NCI-H1048 (cell line): ENCODE measurements at places on chromosomes 13 and 19.

DNA sequence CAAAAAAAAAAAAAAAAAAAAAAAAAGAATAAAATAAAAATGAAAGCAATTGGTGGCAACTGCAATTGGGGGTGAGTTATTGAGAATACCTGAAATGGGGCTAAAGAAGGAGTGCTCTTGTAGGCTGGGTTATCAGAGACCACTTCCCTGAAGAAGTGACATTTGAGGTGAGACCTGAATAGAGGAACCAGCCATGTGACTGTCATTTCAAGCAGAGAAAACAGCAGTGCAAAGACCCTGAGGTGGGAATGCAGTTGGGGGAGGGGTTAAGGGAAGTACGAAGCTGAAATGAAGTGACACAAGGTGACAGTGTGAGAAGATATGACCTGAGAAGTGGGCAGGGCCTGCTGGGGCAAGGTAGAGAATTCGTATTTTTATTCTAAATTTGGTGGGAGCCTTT lies 4.3 kb upstream of the PALM3 start:
- DNase-seq: no peak

- no peak for DNase-seq
Observed at GRCh38 chr19:32971012-32971595, 654 bp downstream of the CEP89 start.

DNA sequence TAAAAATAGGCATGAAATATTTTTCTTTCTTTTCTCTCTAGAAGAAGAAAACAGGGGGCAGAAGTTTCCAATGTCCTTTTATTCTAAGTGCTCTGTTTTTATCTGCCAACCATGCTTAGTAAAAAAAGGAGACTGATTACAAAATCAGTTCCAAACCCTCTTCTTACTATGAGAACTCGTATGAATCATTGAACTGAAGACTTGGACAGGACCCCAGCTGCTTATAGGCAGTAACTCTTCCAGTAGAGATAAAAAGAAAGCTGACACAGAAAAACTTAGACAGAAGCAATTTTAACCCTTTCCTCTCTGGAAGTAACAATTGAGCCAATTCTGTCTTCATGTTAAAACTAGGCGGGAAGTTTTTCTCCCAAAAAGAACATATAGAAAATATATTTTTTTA lies 24.5 kb upstream of the FREM2 start:
- no peak for DNase-seq

- no peak for DNase-seq
Observed at GRCh38 chr19:40596608-40597328, 4.4 kb upstream of the LTBP4 start.

DNA sequence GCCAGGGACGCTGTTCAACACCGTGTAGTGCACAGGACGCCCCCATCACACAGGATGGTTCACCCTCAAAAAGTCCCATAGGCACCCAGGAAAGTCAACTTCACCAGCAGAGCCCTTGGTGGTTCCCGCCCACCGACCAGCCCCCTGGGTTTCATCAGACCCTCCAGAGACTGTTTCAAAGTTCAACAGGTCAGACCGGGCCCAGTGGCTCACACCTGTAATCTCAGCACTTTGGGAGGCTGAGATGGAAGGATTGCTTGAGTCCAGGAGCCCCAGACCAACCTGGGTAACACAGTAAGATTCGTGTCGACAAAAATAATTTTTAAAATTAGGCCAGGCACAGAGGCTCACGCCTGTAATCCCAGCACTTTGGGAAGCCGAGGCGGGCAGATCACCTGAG lies 61.0 kb downstream of the MYO9B start:
- no peak for DNase-seq

DNA sequence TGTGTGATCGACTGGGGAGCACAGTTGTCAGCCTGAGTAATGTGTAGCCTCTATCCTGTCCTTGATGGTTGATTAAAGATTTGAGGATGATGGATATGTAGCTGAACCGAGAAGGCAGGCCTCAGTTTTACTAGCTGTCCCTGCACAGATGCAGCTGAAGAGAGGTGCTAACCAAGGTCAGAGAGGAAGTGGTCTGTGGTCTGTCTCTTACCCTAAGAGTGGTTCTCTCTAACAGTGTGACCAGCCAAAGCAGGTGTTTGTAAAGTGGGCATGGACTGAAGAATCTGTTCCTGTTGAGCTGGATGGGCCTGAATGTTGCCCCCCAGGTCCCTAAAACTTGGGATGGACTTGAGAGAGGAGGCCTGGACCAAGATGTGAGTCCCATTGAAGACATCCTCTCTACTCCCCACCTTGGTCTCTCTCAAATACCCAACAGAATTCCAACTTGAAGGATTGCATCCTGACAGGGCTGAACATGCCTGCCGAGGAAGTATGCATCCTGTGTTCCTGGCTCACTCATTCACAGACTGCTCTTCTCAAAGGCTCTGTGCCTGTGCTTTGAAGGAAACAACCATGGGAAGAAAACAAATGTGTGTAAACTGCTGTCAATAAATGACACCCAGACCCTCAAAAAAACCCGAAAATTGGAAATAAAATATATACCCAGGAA lies 223.8 kb downstream of the MAB21L1 start:
- DNase-seq: no peak

DNA sequence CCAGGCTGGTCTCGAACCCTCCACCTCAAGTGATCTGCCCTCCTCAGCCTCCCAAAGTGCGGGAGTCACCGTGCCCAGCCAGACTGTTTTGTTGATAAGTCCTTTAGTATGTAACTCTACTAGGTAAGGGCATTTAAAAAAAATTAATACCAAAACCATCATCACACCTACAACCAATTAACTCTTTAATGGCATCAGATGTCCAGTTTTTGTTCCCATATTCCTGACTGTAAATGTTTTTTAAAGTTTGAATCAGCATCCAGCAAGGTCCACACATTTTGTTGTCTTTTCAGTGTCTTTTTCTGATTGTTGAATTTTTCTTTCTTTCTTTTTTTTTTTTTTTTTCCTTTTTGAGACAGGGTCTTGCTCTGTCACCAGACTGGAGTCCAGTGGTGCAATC lies 5.6 kb downstream of the FCGRT start:
- DNase-seq: no peak

- no peak for DNase-seq
Observed at GRCh38 chr13:102657630-102658029, 37.2 kb downstream of the METTL21C start.

GRCh38 chr19:41327076-41327575 lies 17.2 kb downstream of the CCDC97 start:
- no peak for DNase-seq

- no peak for DNase-seq
Observed at GRCh38 chr13:23570099-23570920, at the start of gene TNFRSF19. Gene TNFRSF19, plus strand, starts transcription at chr13:23570412. Its CDS starts 19,772 bp downstream, at chr13:23590184.

- DNase-seq: peak; percentile 79
Observed at GRCh38 chr13:97141564-97142005, 80.5 kb upstream of the MBNL2 start.

GRCh38 chr19:18659281-18660050 lies 22.6 kb downstream of the KLHL26 start:
- DNase-seq: no peak
